ENCODE measurements at places on chromosomes 7 and 10. TPM values are rescaled to one million over a fixed set of nuclear protein-coding genes. Genes with fewer than 3 reads are reported as not detected.

DNA sequence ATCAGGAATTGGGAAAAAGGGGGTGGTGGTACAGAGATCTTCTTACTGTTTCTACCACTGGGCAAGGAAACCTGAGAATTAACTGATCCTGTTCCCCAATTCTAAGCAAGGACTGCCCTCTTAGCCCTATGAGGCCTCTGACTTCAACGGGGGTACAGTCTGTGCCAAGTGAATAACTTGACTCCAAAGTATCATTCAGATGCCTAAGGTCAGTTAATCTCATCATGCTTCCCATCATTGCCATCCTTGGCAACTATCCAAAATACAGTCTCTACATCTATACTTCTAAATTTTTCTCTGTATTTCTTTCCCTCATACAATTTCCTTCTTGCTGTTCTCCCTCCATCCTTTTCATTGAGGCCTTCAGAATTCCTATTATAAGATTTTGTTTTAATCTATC lies 10.5 kb downstream of the PPP3CB start:
- no peak overlapping the region for H3K27ac ChIP-seq
- H3K27me3 ChIP-seq: no peaks in the 10 kb centered on the region
- peaks cover 1% of the 10 kb centered on the region for H3K4me1 ChIP-seq
- H3K36me3 ChIP-seq: peaks cover 30% of the 10 kb centered on the region

GRCh38 chr7:15131661-15132060 lies 229.1 kb upstream of the DGKB start:
- no peaks in the 10 kb centered on the region for H3K4me1 ChIP-seq
- no peaks in the 10 kb centered on the region for H3K36me3 ChIP-seq
- no peak for DNase-seq
- H3K27ac ChIP-seq: no peak overlapping the region
- H3K4me3 ChIP-seq: no peak overlapping the region
- H3K27me3 ChIP-seq: no peaks in the 10 kb centered on the region

DNA sequence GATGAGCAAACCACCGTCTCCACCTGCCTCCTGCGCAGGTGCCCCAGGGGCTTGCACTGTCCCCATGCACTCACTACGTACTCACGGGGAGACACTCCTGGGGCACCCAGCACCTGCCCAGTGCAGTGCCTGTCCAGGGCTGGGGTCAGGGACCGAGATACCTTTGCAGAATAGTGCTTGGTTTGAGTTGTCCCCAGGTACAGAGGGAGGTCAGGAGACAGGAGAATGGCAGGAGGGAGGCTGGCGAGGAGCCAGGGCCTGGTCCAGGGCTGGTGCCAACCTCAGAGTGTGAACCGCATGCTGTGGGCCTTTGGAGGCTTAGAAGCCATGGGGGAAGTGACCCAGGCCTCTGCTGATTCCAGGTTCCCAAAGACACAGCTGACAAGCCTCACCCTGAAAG lies 110.1 kb upstream of the GPR26 start:
- H3K27me3 ChIP-seq: no peaks in the 10 kb centered on the region
- no peaks in the 10 kb centered on the region for H3K4me1 ChIP-seq
- no peak for DNase-seq
- no peak overlapping the region for H3K4me3 ChIP-seq
- H3K27ac ChIP-seq: no peak overlapping the region

- DNase-seq: no peak
- H3K36me3 ChIP-seq: no peaks in the 10 kb centered on the region
- H3K4me1 ChIP-seq: no peaks in the 10 kb centered on the region
- no peaks in the 10 kb centered on the region for H3K27me3 ChIP-seq
Observed at GRCh38 chr7:68984306-68984705, 614.0 kb upstream of the AUTS2 start.

DNA sequence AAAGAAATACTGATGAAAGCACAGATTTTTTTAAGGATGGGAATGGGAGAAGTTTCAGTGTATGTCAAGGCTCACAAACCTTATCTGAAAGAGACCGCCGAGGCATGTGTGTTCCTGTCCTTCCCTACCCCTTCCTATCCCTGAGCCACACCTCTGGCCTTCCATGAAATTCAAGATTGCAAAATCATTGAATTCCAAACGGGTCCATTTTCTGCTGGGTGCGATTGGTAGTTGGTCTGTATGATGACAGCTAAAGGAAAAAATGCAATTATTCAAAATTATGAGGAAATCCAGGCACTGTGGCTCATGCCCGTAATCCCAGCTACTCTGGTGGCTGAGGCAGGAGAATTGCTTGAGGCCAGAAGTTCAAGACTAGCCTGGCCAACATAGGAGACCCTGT lies 170.1 kb downstream of the ARHGAP12 start:
- H3K36me3 ChIP-seq: no peaks in the 10 kb centered on the region
- peaks cover 15% of the 10 kb centered on the region for H3K4me1 ChIP-seq
- H3K27ac ChIP-seq: no peak overlapping the region
- H3K4me3 ChIP-seq: peak overlapping the region; percentile 31
- no peak for DNase-seq

GRCh38 chr10:33125522-33126517 lies 167.8 kb upstream of the ITGB1 start:
- peak overlapping the region; percentile 94 for H3K27ac ChIP-seq
- H3K27me3 ChIP-seq: no peaks in the 10 kb centered on the region
- peaks cover 44% of the 10 kb centered on the region for H3K4me1 ChIP-seq

DNA sequence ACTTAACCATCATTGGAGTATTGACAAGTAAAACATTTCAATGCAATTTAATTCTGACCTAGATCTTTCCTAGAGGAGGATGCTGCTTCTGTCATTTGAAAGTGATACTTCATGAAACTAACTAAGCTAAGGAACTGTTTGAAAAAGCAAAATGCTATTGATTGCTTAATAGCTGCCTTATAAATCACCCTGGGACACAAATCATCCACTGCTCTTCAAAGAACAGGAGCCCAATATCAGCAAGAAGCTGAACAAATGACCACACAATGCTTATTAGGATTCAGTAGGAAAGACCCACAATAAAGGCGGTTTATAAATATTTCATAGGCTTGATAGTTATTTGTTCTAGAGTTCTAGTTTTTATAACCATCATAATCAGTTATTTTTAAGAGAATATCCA lies 216.3 kb downstream of the TEX36 start:
- no peak for DNase-seq
- no peak overlapping the region for H3K4me3 ChIP-seq
- no peaks in the 10 kb centered on the region for H3K36me3 ChIP-seq
- no peaks in the 10 kb centered on the region for H3K4me1 ChIP-seq

- H3K4me1 ChIP-seq: peaks cover 5% of the 10 kb centered on the region
- no peak for DNase-seq
- H3K4me3 ChIP-seq: no peak overlapping the region
- H3K27me3 ChIP-seq: no peaks in the 10 kb centered on the region
- peaks cover 20% of the 10 kb centered on the region for H3K36me3 ChIP-seq
Observed at GRCh38 chr10:97763411-97763810, 8.4 kb downstream of the SFRP5 start.

- DNase-seq: no peak
- H3K27me3 ChIP-seq: no peaks in the 10 kb centered on the region
- H3K4me3 ChIP-seq: no peak overlapping the region
- H3K27ac ChIP-seq: no peak overlapping the region
Observed at GRCh38 chr10:5910323-5911100, 20.5 kb downstream of the FBH1 start.

GRCh38 chr7:159033956-159034355 lies 110.7 kb downstream of the VIPR2 start:
- no peak overlapping the region for H3K27ac ChIP-seq
- H3K36me3 ChIP-seq: no peaks in the 10 kb centered on the region
- peaks cover 4% of the 10 kb centered on the region for H3K27me3 ChIP-seq
- DNase-seq: no peak

DNA sequence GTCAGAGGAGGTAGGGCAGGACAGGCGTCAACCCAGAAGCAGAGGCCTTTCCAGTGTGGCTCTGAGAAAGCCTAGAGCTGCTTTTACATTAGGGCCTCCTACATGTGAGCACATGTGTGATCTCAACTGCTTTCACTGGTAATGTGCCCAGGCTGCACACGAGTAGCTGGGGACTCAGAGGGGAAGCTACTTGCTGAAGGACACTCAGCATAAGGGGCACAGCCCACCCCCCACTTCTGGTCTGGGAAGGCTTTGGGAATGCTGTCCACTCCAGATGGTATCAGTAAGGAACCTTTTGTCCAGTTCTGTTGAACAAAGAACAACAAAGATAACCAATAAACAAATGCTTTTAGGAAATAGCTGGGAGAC lies 18.9 kb downstream of the PRF1 start:
- peaks cover 33% of the 10 kb centered on the region for H3K4me1 ChIP-seq
- H3K27me3 ChIP-seq: peaks cover 4% of the 10 kb centered on the region
- DNase-seq: no peak
- H3K27ac ChIP-seq: peak overlapping the region; percentile 16
- H3K4me3 ChIP-seq: no peak overlapping the region
- peaks cover 2% of the 10 kb centered on the region for H3K36me3 ChIP-seq

- no peaks in the 10 kb centered on the region for H3K4me1 ChIP-seq
- DNase-seq: no peak
- H3K36me3 ChIP-seq: no peaks in the 10 kb centered on the region
- no peak overlapping the region for H3K27ac ChIP-seq
Observed at GRCh38 chr10:131102676-131103075, 208.8 kb downstream of the TCERG1L start.

DNA sequence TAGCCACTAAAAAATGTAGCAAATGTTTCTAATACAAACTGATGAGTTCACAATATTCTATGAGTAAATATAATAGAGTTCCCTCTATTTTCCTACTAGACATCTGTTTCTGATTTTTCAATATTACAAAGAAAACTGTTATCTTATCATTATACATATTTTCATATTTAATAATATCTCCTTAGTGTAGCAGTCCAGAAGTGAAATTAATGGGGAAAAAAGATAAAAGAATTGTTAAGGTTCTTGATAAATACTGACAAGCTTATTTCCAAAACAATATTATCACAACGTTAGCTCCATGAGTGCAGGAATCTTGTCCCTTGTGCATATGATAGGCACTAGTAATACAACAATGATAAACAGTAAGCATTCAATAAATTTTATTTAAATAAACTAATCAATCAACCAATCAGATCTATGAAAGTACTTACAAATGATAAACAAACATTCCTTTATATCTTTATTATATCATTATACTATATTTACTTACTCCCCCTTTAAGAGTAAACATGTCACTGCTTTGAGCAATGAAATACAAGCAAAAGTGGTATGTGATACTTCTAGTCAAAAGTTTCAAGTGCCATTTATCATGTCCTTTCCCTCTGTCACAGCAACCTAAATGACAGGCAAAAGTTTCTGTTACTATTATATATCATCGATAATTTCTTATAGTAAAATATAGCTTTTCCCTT lies 103.1 kb downstream of the IMMP2L start:
- H3K27me3 ChIP-seq: no peaks in the 10 kb centered on the region
- no peak overlapping the region for H3K27ac ChIP-seq
- no peak for DNase-seq
- H3K36me3 ChIP-seq: no peaks in the 10 kb centered on the region
- H3K4me3 ChIP-seq: no peak overlapping the region

- DNase-seq: no peak
- peaks cover 7% of the 10 kb centered on the region for H3K4me1 ChIP-seq
- no peak overlapping the region for H3K27ac ChIP-seq
- H3K4me3 ChIP-seq: no peak overlapping the region
- H3K36me3 ChIP-seq: no peaks in the 10 kb centered on the region
Observed at GRCh38 chr7:127920787-127921438, 110.3 kb downstream of the LRRC4 start.

DNA sequence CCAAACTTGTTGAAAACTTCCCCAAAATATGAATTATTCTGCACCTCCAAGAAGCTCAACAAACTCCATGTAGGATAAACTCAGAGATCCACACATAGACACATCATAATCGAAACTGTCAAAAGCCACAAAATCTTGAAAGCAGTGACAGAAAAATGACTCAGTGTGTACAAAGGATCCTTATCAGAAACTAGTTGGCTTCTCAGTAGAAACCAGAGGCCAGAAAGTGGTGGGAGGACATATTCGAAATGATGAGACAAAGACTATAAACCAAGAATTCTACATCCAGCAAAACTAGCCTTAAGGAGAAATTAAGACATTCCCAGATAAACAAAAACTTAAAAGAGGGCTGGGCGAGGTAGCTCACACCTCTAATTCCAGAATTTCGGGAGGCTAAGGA lies 38.5 kb downstream of the MCMBP start:
- H3K27me3 ChIP-seq: no peaks in the 10 kb centered on the region
- H3K36me3 ChIP-seq: peaks cover 79% of the 10 kb centered on the region
- peak overlapping the region; percentile 68 for H3K27ac ChIP-seq
- peaks cover 15% of the 10 kb centered on the region for H3K4me1 ChIP-seq

- DNase-seq: no peak
- peaks cover 15% of the 10 kb centered on the region for H3K27me3 ChIP-seq
- no peak overlapping the region for H3K27ac ChIP-seq
- no peaks in the 10 kb centered on the region for H3K36me3 ChIP-seq
Observed at GRCh38 chr10:95297402-95297801, 6.6 kb upstream of the PDLIM1 start.

GRCh38 chr10:119301397-119301796 lies 94.0 kb downstream of the GRK5 start:
- H3K4me3 ChIP-seq: peak overlapping the region; percentile 67
- peaks cover 78% of the 10 kb centered on the region for H3K4me1 ChIP-seq
- H3K27ac ChIP-seq: peak overlapping the region; percentile 96
- H3K27me3 ChIP-seq: no peaks in the 10 kb centered on the region

DNA sequence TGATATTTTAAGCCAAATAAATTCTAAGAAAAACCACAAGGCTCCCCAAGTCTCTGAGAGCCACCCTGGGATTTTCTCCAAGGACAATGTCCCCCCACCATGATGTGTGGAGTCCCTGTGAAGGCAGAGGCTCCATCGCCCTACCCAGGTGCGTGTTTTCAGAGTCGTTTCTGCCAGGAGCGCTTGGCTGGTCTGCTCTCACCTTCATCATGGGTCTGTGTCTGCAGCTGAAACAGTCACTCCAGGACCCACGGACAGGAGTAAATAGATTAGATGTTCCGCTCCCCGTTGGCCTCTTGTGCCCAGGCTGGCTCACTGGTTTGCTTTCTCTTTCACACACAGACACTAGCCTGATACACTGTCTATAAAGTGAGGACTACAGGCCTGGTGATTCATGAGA lies 217.5 kb downstream of the SFMBT2 start:
- peak overlapping the region; percentile 48 for H3K4me3 ChIP-seq
- peak overlapping the region; percentile 93 for H3K27ac ChIP-seq
- peak; percentile 67 for DNase-seq
- peaks cover 64% of the 10 kb centered on the region for H3K4me1 ChIP-seq
- peaks cover 90% of the 10 kb centered on the region for H3K36me3 ChIP-seq

DNA sequence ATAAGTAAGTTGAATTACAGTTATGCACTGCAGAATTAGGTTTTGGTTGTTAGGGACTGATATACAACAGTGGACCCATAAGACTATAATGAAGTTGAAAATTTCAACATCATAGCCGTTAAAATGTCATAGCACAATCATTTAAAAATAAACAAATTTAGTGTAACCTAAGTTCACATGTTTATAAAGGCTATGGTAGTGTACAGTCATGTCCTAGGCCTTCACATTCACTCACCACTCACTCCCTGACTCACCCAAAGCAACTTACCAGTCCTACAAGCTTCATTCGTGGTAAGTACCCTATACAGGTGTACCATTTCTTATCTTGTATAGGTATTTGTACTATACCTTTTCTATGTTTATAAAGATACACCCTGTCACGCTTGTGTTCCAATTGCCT lies 113.7 kb downstream of the RAB11FIP2 start:
- no peaks in the 10 kb centered on the region for H3K36me3 ChIP-seq
- no peak overlapping the region for H3K4me3 ChIP-seq
- no peak for DNase-seq
- H3K4me1 ChIP-seq: no peaks in the 10 kb centered on the region

The EGR2 gene
- 1.3 TPM for total RNA-seq

The SPDYE16 gene
- total RNA-seq: 0.18 TPM

The MYL10 gene
- total RNA-seq: not detected

The GLCCI1 gene
- total RNA-seq: 17.5 TPM

The SLC16A9 gene
- total RNA-seq: 0.08 TPM
